ENCODE measurements at places on chromosomes 11 and 22.

DNA sequence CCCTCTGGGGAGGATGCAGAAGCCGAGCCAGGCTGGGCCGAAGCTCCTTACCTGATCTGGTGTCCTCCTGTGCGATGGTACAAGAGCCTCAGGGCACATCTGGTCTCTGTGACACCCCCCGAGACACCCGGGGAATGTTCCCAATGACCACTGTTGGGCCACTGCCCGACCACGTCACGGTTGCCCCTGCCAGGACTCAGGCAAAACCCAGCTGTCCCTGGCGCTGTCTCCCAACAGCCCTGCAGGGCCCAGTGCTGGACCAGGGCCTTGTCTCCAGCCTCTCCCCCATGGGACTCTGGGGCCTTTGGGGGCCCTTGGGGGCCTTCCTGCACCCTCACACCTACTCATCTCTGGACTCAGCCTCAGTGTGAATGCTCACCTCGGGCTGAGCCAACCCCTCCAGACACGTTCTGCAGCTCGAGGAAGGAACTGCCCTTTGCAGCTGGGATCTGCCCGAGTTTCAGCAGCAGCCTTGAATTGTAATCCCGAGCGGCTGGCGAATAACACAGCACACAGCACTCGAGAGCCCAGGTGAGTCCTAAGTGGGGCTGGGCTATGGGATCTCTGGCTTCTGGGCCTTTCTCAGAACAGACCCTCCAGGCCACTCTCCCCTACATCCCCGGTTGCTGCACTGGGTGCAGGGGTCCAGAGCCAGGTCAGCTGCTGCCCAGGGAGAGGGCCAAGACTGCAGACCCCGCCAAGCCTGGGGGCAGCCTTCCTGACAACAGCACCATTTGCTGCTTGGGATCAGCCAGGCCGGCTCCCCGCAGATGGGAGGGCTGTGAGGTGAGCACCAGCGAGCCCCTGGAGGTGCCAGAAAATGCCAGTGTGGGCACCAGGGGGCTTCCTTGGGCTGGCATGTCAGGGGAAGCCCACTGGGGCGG is 39.8 kb downstream of the RTN4R start:
- no peak for DNase-seq

- no peak for DNase-seq
These were observed 4.9 kb downstream of the RRP8 start for GRCh38 chr11:6598555-6598954.

DNA sequence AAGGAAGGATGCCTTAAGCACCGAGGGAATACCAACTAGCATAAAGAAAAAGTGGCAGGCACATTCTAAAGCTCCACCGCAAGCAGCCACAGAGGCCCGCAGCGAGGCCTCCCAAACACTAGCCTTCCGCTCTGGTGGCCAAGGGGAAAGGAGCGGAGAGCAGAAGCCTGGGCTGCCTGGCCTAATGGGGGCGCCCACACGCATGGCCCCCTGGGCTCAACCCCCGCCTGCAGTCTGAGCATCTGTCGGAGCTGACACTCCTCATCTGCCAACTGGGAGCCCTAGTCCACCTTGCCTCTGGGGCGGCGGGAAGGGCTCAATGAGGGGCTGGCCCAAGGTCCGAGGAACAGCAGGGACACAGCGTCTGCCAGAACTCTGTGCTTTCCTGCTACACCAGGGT is 50.1 kb upstream of the WNT11 start:
- no peak for DNase-seq

DNA sequence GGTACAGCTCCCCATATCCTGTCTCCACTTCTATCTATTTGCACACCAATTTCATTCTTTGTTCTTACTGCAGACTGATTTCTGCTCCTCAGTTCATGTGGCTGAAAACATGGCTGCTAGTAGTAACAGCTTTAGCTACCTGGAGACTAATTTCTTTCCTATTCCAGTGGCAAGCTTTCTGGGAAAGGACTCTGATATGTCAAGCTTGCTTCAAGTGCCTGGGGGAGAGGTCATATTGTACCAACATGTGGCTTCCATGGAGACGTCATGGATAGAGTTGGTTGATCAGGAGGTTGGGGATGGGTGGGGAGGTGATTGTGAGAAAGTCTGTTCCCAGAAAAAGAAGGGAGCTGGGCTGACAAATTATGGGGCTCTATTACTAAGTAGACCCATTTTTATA is 44.9 kb downstream of the ADM start:
- no peak for DNase-seq

DNA sequence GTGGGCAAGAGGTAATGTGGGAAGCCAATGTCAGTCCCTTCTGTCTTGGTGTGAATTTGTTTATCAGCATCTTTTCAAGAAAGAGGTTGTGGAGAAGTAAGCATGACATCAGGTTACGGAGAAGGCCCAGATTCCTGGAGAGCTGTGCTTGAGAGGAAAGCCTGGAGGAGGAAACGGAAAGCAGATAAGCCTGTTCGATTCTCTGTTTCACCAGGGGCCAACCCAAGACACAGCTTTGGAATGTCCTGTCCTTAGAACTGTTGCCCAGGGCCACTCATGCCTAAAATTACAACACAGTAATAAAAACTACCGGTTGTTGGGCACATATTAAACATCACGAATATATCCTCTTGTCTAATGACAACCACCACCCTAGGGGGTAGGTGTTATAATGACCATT is 148.5 kb downstream of the NAV2 start:
- no peak for DNase-seq

DNA sequence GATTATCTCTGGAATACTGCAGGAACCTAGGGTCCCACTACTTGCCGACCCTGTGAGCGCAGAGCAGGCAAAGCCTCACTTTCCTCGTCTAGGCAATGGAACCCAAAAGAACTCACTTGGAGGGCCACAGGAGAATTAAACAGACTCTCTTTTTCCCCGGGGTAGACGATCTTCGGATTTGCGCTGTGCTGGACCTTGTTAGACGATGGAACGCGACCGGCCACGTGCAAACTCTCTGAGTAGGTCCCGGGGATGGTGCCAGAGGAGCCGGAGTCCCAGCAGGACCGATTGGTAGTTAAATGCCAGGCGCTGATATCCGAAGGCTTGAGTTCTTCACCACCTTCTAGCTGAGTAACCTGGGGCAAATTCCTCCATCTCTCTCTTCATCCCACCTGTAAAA is 1.0 kb upstream of the SLC1A2 start:
- no peak for DNase-seq

GRCh38 chr11:32225571-32226285 is 134.9 kb downstream of the RCN1 start:
- no peak for DNase-seq
